ENCODE measurements at places on chromosomes 7 and 10.

DNA sequence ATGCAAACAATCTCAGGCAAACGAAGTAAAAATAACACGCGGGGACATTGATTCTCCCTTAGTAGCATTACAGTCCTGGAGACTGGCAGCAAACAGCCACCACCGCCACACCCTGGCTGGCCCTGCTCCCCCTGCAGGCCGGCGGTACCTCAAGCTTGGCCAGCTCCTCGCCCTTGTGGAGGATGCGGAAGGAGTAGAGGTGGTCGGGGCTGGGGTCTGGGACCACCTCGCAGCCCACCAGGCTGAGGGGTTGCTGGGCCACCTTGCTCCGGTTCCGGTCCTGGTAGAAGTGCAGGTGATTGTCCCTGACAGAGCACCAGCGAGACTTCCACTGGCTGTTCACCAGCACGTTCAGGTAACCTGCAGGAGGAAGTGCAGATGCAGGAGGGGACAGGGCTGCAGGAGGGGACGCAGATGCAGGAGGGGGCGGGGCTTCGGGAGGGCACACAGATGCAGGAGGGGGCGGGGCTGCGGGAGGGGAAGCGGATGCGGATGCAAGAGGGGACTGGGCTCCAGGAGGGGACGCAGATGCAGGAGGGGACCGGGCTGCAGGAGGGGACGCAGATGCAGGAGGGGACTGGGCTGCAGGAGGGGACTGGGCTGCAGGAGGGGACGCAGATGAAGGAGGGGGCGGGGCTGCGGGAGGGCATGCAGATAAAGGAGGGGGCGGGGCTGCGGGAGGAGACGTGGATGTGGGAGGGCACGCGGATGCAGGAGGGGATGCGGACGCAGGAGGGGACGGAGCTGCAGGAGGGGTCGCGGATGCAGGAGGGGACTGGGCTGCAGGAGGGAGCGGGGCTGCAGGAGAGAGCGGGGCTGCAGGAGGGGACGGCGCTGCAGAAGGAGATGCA, 65.7 kb downstream of the VWA2 start:
- peak; percentile 66 for DNase-seq

DNA sequence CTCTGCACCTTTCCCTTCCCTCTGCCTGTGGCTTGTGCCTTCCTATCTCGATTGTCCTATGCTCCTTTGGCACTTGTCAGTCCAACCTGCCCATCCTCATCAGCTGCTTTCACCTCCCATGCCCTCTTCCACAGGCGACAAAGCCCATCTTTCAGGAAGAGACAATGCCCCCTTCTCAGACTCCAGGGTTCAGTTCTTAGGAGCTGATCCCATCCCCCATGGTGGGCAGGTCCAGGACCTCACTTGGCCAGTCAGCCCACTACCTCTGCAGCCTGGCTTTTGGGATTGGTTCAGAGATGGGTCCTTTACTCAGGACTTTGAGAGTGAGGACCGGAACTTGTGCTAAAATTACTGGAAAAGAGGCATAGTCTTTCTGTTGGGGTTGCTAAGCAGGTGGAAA, 74.0 kb upstream of the NANOS1 start:
- DNase-seq: no peak

DNA sequence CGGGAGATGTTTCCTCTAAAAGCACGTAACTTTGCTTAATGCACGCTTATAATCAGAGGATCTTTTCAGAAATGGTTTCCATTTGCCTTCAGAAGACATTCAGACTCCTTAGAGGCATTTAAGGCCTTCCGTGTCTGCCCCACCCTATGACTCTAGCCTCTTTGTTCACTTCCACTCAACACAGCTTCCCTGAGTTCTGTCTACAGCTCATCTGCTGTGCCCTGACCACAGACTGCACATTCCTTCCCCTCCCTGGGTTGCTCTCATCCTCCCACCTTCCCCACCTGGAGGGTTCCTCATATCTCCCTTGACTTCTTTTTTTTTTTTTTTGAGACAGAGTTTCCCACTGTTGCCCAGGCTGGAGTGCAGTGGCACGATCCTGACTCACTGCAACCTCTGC, 16.6 kb downstream of the FBH1 start:
- DNase-seq: no peak

GRCh38 chr7:74525881-74526280, 72.2 kb downstream of the GTF2IRD1 start:
- DNase-seq: no peak

DNA sequence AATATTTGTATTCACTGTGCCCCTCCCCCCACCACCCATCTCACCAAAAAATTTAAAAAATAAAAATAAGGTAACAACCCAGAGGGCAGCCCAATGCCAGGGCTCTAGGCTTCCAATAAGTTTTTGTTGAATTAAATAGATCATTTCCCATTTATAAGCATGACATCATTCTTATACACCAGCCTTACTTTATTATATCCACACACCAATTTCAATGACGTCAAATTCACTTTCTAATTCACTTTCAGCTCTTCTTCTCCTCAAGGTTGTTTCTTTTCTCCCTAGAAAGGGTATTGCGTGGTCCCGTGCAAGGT, 1.2 kb upstream of the DKK1 start:
- no peak for DNase-seq

DNA sequence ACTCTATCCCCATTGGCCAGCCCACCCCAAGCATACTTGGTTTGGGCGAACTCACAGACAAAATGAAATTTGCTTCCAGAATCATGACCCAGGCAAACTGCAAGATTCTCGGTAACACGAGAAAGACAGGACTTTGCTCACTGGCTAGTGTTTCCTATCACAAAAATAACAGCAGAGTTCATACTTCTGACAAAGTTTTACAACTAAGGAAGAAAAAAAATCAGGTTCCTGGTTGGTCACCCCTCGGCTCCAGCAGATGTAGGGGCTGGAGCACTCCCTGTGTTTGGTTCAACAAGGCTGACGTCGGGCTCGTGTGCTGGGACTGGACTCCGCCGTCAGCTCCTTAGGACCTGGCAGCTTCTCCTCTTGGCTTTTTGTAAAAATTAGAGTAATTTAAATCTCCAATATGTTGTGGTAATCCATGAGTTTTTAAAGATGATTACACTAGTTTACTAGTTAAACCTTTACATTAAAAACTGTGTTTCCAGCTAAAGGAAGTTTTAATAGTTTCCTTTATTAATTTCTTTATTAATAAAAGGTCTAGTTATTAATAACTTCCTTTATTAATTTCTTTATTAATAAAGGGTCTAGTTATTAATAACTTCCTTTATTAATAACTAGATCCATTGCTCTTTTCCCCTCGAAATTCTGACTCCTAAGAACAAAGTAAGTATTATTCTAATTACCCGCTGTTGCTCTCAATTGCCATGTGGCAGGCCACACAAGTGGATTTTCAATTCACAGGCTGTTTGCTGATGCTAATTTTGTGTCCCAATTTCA, 115.6 kb upstream of the RNF32 start:
- no peak for DNase-seq

DNA sequence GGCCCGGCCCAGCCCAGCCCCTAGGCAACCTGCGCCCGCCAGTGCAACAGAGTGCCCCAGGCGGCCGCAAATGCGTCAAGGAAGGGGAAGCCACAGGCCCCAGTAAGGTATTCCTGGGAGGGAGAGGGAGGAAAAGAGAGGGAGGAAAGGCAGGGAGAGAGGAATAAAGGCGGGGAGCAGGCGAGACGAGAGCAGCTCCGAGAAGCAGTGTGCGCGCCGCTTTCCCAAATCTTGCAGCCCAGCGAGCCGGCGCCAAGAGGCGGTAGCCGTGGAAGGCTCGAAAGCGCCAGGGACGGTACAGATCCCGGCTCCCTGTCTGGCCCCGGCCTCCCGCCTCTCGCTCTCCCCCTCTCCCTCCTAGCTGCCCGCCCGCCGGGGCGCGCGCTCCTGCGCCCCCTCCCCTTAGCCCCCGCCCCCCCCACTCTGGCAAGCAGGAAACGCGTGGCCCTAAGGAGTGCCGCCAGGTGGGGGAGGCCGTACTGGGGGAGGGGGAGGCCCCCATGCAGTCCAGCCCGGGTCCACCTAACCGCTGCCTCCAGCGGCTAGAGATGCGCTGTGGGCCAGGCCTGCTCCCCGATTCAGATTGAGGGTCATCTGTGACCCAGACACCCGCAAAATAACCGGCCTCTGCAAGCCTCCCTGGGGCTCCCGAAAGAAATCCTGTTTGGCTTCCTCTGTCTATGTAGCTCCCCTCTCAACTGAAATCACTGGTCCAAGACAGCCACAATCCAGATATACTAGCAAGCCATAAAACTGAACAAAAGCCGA, 4.3 kb downstream of the HOXA10 start:
- no peak for DNase-seq

- DNase-seq: no peak
Observed at GRCh38 chr10:126398383-126398743, 10.1 kb upstream of the ADAM12 start.

DNA sequence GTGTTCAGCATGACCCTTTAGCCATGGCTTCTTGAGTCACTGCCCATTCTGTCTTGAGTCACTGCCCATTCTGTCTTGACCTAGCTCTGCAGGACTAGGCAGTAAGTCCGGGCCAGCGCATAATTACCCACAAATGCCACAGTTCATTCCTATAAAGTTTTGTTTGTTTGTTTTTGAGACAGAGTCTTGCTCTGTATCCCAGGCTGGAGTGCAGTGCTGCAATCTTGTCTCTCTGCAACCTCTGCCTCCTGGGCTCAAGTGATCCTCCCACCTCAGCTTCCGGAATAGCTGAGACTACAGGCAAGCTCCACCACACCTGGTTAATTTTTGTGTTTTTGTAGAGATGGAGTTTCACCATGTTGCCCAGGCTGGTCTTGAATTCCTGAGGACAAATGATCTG, 32.7 kb upstream of the TARP start:
- DNase-seq: no peak

DNA sequence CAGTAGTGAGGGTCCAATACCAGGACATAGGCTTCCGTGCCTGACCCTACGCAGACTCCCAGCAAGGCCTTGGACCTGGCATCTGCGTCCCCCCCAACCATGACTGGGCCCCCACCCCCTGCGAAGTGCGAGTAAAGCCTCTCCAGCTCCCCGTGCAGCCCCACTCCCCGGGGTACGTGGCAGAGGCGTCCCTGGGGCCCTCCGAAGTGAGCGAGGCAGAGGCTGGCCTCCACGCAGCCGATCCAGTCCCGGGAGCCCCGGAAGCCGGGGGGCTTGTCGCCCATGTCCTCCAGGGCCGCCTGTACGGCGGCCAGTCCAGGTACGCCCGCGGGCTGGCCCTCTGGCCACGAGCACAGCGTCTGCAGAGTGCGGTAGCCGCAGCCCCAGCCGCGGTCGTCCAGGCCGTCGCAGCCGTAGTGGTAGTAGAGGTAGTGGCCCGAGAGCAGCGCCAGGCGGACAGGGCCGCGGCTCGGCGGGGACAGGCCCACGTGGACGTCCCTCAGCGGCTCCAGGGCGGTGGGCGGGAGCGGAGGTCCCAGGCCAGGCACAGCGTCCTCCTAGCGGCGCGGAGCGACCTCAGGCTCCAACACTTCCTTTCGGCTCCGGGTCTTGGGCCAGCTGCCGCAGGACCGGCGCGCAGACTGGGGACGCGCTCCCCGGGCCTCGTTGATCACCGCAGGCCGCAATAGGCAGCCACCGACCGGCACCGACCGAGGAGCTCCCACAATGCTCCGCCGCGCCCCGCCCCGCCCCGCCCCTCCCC, at the start of gene UFSP1:
UFSP1 (minus strand) TSS at position 728 of the 763 bp plus-strand sequence; CDS start at position 284, 444 bp downstream.
- DNase-seq: peak; percentile 40

DNA sequence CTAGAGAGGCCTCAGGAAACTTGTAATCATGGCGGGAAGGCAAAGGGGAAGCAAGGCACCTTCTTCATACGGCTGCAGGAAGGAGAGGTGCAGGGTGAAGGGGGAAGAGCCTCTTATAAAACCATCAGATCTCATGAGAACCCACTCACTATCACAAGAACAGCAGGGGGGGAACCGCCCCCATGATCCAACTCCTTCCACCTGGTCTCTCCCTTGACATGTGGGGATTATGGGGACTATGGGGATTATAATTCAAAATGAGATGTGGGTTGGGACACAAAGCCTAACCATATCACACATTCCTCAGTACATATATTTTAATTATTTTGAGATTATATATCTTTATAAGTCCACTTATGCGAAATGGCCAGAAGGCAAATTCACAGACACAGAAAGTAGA, 8.9 kb downstream of the HK1 start:
- DNase-seq: no peak

DNA sequence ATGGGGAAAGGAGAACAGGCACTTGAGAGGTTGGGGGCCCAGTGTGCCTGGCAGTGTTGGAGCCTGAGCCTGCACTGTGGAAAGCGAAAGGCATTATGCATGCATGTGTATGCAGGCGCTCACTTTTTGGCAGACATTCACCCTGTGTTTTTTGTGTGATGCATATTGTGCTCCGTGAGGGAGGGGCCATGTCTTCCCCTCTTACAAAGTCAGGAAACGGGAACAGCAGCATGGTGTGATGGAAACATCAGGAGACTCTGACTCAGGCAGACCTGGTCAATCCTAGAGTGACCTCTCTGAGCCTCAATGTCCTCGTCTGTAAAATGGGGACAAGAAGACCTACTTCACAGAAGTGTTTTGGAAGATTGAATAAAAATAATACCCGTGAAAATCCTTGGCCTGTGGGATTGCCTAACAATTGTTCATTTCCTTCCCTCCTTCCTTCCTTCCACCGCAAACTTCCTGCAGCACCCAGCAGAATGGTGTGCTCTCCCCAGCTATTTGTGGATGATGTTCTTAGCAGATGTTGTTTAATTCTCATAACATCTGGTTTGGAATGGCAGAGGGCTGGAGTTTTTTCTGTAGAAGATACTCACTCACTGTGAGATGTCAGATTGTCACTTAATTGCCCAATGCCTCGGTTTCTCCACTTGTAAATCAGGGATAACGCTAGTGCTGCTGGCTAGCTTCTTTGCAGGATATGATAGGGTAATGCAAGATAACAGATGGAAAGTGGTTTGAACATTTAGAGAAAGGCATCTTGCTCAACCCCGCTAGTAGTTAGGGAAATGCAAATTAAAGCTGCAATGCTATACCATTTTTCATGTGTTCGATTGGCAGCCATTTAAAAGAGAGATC, 39.8 kb downstream of the CDH23 start:
- no peak for DNase-seq

GRCh38 chr7:23470330-23471105, at the start of gene IGF2BP3:
IGF2BP3 (minus strand) TSS chr7:23470491; CDS start chr7:23470110, 381 bp downstream.
- peak; percentile 33 for DNase-seq

DNA sequence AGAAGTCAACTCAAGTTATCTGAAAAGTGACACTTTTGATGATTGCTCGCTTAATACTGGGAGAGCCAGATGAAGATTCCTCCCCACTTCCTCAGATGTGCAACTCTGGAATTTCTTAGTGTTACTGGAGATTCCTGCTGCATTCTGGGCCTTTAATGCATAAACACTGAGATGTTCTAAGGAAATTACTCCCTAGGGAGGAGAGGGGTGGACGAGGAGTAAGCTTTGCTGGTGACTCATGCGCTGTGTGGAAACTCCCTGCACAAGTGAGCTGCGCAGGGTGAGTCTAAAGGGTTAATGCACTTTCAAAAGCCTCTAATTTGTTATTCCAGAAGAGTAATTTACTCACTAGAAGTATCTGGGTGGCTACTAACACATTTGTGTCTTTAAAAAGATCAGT, 46.3 kb downstream of the EGFR start:
- DNase-seq: no peak

GRCh38 chr10:123148414-123149161, 652 bp downstream of the HMX2 start:
- DNase-seq: no peak

Measured in activated T-cell treated with anti-CD3 and anti-CD28 coated beads, Interleukin-2, amount 50 U/mL, for 1 hour (primary cell).